Stimulated activated CD8-positive, alpha-beta memory T cell treated with anti-CD3 and anti-CD28 coated beads, Interleukin-2, amount 100 ng/mL, for 1 hour (primary cell): ENCODE measurements at places on chromosomes 2 and 18.
A peak's percentile ranks its signal among the peaks of the same experiment; 100 is the strongest.

DNA sequence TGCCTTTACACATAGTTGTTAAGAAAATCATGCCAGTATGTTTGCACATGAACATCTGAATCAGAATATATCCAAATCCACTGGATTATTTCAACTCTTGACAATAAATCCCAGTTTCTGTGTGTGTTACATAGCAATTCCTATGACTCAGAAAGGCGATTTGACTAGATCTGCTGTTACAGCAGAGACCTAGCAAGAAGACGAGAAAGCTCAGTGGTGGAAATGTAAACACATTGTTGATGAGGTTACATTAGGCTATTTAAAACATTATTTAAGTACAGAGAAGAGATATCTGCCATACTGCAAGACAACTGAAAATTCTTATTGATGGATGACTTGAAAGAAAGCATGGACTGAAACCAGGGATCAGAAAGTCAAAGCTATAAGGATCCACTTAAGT is 73.0 kb upstream of the SMIM21 start:
- DNase-seq, result no peak

GRCh38 chr2:241768850-241769249 is 7.8 kb upstream of the GAL3ST2 start:
- no peak for DNase-seq

- no peak for DNase-seq
Observed at GRCh38 chr2:7043690-7044089, 126.5 kb downstream of the RNF144A start.

GRCh38 chr18:48853588-48853987 is 97.2 kb downstream of the SMAD7 start:
- no peak for DNase-seq

GRCh38 chr2:77268626-77269025 is 253.6 kb downstream of the LRRTM4 start:
- no peak for DNase-seq

- peak; percentile 10 for DNase-seq
Observed at GRCh38 chr2:232444409-232445148, 11.4 kb upstream of the ALPI start.

DNA sequence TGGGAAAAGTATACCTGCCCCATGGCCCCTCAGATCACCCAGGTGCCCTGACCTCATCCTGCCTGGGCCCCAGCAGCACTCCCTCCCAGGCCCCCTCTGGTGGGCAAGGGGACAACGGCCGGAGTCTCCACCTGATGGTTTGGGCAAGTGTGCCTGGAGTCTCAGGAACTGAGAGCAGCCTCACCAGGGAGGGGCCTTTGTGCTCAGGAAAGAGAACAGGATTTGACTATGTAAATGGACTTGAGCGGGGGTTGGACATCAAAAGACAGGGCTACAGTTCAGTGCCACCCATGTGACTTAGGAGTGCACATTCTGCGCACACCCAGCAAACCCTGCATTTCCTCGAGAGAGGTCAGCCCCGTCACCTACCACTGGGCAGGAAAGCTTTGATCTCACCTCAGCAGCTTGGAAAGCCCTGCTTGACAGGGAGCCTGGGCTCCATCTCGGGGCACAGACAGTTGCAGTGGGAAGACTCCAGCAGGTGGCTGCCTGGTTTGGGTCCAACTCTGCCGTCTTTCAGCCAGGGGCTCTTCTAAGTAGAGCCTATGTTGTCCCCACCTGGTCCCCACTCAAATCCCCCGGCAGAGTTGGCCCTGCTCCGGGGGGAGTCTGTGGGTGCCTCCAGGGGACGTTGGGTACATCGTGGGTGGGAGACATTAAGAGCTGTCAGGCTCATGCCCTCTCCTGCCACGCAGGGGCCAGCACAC is 3.3 kb downstream of the INPP5D start:
- DNase-seq, result no peak

- DNase-seq, result no peak
Observed at GRCh38 chr18:62425465-62426190, 97.2 kb upstream of the ZCCHC2 start.

DNA sequence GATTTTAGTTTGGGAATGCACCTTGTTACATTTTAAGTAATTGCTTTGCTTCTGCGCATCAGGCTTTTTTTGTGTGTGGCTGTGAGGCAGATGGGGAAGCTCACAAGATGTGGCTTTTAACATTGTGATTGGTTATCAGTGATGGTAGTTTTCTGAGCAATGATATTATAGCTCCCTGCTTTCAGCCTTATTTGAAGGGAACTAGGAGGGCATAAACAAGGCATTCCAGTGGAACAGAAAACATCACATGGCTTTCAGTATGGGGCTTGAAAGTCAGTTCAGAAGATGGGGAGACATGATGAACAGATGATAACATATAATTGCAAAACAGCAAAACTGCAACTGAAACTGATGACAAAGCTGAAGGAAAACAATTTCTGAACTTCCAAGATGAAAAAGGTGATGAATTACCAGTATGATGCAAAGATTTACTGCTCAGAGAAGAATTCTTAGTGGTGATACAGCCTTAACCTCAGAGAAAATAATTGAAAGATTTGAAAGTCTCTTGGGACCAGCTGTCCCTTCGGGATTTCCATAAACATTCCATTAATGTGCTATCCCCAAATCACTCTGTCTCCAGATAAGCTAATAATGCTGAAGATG is 439.7 kb downstream of the RND3 start:
- no peak for DNase-seq

GRCh38 chr2:210224941-210225672 is at the start of gene ACADL:
Gene ACADL, minus strand, starts transcription at chr2:210225447. Its CDS starts 184 bp downstream, at chr2:210225263.
- DNase-seq, result no peak

DNA sequence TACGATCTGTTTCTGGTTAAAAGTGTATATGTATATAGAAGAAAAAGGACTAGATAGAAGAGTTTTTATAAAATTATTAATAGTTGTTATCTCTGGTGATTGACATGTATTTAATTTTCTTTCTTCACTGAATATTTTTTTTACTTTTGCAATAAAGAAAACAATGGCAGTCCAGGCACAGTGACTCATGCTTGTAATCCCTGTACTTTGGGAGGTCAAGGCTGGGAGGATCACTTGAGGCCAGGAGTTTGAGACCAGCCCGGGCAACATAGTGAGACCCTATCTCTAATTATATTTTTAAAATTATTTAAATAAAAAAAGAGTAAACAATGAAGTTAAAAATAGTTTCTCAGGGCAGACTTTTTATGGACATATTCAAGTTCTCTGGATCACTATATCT is 114.7 kb downstream of the FAM117B start:
- DNase-seq, result no peak

- DNase-seq, result no peak
Observed at GRCh38 chr2:85385746-85386145, 24.4 kb downstream of the CAPG start.

DNA sequence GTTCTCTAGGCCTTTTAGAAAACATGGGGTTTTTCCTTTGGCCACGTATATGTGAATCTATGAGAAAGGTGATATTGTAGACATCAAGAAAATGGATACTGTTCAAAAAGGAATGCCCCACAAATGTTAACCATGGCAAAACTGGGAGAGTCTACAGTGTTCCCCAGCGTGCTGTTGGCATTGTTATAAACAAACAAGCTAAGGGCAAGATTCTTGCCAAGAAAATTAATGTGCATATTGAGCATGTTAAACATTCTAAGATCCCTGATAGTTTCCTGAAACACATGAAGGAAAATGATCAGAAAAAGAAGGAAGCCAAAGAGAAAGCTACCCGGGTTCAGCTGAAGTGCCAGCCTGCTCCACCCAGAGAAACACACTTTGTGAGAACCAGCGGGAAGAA is 64.9 kb downstream of the CYBRD1 start:
- no peak for DNase-seq

- DNase-seq, result no peak
Observed at GRCh38 chr18:64539847-64540246, 391.0 kb upstream of the LINC00305 start.

GRCh38 chr2:30772021-30772705 is 35.1 kb downstream of the CAPN13 start:
- DNase-seq, result no peak

DNA sequence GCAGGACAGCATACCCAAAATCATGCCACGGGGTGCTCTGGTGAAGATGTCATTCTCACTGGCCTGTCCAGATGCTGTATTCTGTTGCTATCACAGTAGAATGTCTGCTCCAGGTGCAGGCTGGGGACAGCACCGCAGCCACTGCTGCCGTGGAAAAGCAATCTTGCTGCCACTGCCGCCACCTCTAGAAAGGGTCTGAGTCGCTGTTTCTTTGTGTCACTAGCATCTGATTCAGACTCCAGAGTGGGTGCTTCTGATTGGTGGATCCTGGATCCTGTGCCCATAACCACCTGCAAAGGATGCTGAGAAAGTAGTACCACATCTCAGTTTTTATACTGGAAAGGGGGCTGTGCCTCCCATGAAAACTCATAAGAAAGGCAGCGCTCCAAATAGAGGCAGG is 45.3 kb upstream of the CTLA4 start:
- DNase-seq, result no peak
